ENCODE measurements at places on chromosomes 16 and 17. TPM values are rescaled to one million over a fixed set of nuclear protein-coding genes. Genes with fewer than 3 reads are reported as not detected.
A peak's percentile ranks its signal among the peaks of the same experiment; 100 is the strongest.

Gene EFCAB13
- polyA plus RNA-seq, result 1.7 TPM

GRCh38 chr16:81912395-81912794 lies 98.9 kb downstream of the SDR42E1 start:
- DNase-seq, result no peak

GRCh38 chr17:8283356-8283755 lies 5.1 kb upstream of the RANGRF start:
- no peak for DNase-seq

Gene KRTAP9-4
- polyA plus RNA-seq, result not detected

GRCh38 chr16:23561586-23561985 lies 4.1 kb downstream of the UBFD1 start:
- DNase-seq, result no peak

GRCh38 chr17:9181640-9182039 lies 160.3 kb downstream of the NTN1 start:
- DNase-seq, result no peak

Gene CCL23
- polyA plus RNA-seq, result 34.4 TPM

Gene TRIM16
- 17.8 TPM for polyA plus RNA-seq

GRCh38 chr17:41153856-41154255 lies 4.2 kb upstream of the KRTAP4-5 start:
- DNase-seq, result peak; percentile 9

Gene IRX5
- polyA plus RNA-seq, result 22.5 TPM

GRCh38 chr17:81480140-81481072 lies 32.2 kb downstream of the ACTG1 start:
- DNase-seq, result no peak

Gene NHLRC4
- polyA plus RNA-seq, result 2.3 TPM

GRCh38 chr17:82787081-82787848 lies 35.4 kb downstream of the TBCD start:
- no peak for DNase-seq

- DNase-seq, result no peak
Observed at GRCh38 chr17:64095144-64095882, 34.6 kb downstream of the ERN1 start.

All from lung (tissue), 17 donors.